ENCODE measurements at places on chromosomes 7 and 10.

GRCh38 chr10:120573355-120573754, 116.3 kb downstream of the PLPP4 start:
- no peak for DNase-seq

DNA sequence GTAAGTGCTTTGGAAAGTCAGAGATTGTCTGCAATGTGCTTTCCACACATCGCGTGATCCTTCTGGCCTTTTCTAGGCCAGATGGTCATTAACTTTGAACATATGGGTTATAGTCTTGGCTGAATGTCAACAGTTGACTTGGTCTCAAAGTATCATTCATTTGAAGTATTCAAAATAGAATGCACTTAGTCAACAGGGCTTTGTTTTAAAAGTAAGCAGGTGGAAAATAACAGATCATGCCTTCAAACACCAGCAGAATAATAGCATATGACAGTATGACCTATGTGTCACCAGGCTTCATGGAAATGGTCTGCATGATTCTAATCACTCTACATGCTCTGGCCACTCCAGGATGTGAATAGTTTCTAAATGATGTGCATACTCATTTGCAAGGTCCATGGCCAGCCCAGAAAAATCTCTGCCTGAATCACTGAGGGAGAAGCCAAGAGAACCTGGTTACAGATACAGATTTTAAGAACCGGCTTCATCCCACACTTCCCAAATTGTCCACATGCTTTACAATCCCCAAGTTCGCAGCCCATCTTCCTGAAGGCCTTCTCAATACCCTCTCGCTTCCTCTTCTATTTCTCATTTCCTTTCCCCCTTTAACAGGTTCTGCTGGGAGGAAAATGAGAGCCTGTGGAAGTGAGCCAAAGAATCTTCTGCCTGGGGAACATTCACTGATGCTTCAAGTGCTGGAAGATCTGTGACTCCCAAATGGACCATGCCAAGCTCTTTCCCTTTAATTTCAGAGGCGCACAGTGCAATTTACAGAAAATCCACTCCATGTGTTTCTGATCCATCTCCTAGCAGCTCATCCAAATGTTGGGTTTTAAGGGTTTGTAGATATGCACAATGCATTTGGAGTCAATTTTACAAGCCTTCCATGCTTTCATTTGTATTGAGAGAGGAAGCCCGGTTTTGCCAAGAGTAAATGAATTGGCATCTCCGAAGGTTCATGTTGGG, 122.8 kb upstream of the GDF10 start:
- DNase-seq, result peak; percentile 60

DNA sequence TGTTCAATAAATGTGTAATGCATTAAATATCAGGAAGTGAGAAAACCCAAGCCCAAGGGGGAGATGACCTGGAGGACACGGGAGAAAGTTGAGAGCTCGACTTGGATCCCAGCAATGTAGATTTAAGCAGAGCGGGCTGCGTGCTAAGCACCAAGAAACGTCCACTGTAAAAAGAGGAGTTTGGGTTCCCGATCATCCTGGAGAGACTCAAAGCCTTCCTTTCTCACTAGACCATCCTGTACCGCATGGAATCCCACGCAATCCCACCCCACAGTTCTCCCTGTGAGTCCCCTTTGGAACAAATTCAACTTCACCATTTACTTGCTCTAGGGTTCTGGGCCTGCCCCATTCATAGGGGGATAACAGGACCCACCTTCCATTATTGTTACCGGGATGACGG, 2.4 kb downstream of the TRPV6 start:
- no peak for DNase-seq

DNA sequence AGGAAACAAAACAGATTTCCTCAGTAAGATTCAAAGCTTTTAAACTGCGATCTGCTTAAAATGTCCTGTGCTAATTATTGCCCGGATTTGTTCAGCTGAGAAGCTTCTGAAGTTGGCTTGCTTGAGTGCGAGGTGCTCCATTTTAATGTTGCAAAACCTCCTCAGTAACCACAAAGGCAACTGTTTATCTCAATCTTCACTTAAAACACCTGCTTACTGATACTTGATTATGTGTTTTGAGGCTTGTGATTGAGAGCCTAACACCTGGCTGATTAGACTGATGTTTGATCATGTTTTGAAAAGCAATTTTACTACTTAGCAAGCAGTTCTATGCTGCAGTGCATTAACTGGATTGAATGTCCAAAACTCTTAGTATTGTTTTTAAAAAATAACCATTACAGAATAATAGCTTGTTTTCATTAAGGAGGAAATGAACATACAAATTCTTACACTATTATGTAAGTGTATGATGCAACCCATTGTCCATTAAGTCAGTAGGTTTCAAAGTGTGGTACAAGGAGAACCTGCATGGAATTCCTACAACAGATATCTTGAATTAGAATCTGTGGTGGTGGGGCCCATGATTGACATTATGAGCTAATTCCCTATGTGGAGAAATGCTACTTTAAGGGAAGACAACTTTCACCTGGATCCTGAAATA, 96.9 kb upstream of the FAM180A start:
- DNase-seq, result no peak

DNA sequence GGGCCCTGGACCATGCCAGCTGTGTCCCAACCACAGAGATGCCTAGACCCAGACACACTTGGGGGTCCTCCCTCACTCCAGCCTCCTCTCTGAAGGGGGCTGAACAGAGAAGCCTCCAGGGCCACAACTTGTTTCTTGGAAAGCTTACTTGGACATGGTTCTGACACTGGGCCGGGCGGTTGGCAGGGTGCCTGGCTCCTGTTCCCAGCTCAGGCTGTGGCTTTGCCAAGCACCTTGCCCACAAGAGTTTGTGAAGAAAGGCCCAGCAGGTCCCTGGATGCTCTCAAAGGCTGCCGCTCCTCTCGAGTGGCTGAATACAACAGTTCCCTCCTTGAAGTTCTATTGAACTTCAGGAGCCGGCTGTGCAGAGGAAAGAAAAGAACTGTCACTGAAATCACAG, 181.6 kb downstream of the PTPN20 start:
- DNase-seq, result peak; percentile 32

DNA sequence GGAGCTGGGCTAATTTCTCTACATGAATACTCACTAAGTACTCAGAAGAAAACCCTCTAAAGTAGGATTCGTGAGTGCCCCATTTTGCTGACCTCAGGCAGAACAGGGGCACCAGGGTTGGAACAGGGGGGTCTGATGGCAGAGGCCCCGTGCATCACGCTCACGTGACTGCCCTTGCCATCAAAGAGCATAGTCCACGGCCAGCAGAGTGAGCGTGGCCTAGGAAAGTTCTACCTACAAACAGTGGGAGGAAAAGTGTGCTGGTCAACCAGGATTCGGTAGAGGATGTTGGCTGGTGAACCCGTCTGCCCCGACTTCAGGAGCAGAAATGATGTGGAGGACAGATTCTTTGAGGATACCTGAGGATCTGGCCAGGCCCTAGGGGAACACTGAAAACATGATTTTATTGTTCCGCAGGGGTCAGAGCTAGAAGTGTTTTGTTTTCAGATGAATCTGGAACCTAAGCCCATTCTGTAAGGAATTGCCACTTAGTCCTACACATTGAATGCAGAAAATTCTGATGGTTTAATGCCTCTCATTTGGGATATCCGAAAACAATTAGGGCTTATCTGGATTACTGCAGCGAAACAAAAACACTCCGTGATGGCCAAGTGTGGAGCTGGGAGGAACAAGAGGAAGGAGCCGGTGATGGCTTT, 138.8 kb upstream of the SHH start:
- DNase-seq, result no peak

- DNase-seq, result no peak
These were observed 9.8 kb downstream of the UPP1 start for GRCh38 chr7:48098846-48099245.

GRCh38 chr10:78313636-78314035, 280.0 kb downstream of the RPS24 start:
- no peak for DNase-seq

DNA sequence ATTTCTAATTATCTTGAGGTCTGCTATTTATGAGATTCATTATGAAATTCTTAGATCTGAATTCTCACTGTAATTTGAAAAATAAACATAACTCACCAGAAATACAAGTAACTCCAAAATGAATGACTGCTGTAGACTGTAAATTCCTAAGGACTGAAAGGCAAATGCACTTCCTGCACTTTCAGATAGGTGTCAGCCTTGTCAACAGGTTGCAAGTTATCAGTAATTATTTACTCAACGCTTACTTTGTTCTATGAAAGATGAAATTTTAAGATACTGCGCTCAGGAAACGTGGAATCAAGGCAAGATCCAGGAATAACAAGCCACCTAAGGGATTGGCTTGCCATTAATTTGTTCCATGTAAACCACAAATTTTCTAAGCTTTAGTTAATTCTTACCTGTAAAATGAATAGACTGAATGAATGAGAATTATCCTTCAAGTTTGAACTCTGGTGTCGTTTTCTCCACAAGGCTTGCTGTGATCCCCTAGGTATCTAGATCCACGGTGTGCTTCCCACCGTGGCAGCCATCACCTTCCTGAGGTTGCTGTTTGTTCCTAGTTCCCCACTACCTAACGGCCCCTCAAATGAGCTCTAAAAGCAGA, 12.6 kb downstream of the DHX32 start:
- no peak for DNase-seq

GRCh38 chr7:15916681-15917380, 230.3 kb upstream of the MEOX2 start:
- DNase-seq, result no peak

DNA sequence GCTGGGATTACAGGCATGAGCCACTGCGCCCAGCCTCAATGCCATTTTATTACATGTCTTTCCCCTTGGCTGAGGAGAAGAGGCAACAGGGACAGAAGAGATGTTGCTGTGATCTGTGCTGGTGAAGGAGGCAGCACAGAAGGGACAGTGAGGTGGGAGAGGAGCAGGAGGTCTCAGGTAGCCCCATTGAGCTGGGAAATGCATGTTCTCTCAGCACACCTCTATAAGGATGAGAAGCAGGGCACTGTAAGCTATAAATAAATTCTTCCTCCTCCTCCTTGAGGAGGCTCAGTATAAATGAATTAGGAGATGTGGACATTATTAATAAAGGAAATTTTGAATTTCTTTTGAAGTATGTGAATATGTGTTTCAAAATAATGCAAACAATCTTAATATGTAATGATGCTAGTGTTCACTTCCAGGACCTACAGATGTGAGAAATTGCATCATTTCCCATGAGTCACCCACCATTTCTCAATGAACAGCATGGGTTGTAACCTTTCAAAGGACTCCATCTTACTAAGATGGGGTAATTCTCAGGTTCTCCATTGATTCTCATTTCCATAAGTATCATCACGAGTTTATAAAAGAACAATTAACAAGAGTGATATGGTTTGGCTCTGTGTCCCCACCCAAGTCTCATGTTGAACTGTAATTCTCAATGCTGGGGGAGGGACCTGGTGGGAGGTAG, 88.9 kb upstream of the ODAD2 start:
- DNase-seq, result no peak

- DNase-seq, result no peak
These were observed 378.5 kb downstream of the TCERG1L start for GRCh38 chr10:130933008-130933390.

GRCh38 chr10:64170791-64171190, 649.6 kb downstream of the REEP3 start:
- no peak for DNase-seq

- no peak for DNase-seq
These were observed 49.8 kb downstream of the PODXL start for GRCh38 chr7:131506597-131506996.

DNA sequence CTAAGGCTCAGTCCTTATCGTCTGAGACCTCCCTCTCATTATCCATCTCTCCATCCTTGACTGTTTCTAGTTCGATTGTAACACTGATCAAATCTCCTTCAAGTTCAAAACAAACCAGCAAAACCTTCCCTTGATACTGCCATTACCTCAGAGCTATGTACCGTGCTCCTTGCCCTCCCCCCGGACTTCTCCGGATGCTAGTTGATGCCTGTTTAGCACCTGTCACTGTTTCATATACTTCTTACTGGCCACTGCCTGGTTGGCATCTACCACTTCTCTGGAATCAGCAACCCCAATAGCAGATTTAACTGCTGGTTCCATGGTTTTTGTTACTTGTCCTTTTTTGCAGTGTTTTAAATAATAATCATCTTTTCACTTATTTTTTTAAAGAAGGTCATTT, 64.1 kb downstream of the BMPR1A start:
- DNase-seq, result no peak

GRCh38 chr10:121495719-121496118, 102.5 kb downstream of the FGFR2 start:
- DNase-seq, result no peak

DNA sequence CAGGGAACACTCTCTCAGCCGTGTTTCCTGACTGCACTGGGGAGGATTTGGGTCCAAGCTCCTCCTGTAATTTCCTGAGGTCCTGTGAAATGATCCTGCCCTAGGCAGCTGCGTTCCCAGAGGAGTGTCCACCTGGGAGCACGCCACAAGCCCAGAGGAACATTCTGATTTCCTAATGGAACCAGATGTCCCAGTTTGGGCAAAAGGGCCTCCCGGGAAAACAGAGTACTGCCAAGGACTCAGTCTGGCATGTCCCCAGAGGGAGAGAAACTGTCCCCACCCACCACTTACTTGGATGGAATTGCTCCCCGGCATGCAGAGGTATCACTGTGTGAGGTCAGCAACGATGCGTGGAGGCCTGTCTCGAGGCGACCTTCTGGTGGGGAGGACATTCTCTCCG, 34.5 kb downstream of the ASB13 start:
- DNase-seq, result no peak

DNA sequence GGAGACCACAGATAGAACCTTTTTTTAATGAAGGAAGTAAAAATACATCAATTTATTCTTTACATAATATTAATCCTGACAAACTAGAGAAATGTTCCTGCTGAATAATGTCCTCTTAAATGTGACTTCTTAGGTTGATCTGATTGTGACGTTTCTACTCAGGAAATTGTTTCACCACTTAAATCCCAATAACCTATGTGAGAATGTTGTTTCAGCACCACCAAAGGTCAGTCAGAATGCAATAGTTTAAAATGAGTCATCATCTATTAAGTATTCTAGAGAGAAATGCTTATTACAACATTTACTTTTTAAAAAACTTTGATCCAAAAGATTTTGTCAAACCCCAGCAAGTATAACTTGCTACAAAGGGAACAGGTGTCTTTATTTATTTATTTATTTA, 155.4 kb upstream of the CACNA2D1 start:
- no peak for DNase-seq

DNA sequence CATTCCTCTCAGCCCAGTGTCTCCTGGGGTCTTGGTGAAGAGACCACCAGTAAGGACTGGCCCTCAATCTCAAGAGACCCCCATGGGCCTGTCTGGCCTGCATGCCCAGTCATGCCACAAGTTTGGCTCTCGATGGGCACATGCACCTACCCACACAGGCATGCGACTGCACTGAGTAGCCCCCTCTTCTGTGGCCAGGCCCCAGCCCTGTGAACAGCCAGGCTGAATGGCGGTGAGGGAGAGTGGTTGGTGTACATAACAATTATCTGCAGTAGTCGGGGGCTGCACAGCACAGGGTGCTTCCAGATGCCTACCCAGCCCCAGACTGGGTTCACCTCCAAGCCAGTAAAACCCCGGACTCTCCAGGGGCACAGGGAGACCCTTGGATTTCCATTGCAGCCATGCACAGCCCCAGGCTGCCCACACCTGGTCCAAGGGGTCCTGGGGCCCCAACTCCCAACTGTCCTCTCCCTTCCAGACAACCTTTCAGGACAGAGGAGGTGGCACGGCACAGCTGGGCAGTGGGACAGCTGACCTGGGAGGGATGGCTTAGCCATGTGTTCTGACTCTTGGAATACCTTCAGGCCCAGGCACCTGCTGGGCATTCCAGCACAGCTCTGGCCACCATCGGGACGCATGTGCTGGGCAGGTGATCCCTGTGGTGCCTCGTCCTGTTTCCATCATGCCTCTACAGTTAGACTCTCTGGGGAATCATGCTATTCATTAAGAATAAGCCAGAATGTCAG, 21.0 kb upstream of the CSGALNACT2 start:
- DNase-seq, result no peak

- no peak for DNase-seq
These were observed 66.3 kb downstream of the SND1 start for GRCh38 chr7:127718340-127718679.

Data from NCI-H446 (cell line).